ENCODE measurements at places on chromosomes 1 and 21. TPM values are rescaled to one million over a fixed set of nuclear protein-coding genes. Genes with fewer than 3 reads are reported as not detected.

The AZIN2 gene
- total RNA-seq: 2.8 TPM

The ACTL8 gene
- total RNA-seq: not detected

The FLG2 gene
- total RNA-seq: 0.05 TPM

The ZNF691 gene
- 8.0 TPM for total RNA-seq

The HEYL gene
- not detected for total RNA-seq

The ZFYVE9 gene
- total RNA-seq: 16.7 TPM

The NHLH1 gene
- total RNA-seq: not detected

The KIF14 gene
- total RNA-seq: 10.2 TPM

The RABGGTB gene
- 79.1 TPM for total RNA-seq

The AMY2A gene
- not detected for total RNA-seq

The GBP4 gene
- total RNA-seq: 0.07 TPM

The SPATA46 gene
- total RNA-seq: not detected

The RUNX3 gene
- 4.6 TPM for total RNA-seq

The SLC5A9 gene
- total RNA-seq: not detected

The WARS2 gene
- 9.3 TPM for total RNA-seq

The BMP8A gene
- not detected for total RNA-seq

The ST6GALNAC3 gene
- total RNA-seq: 0.14 TPM

The SPRR1B gene
- 2,304 TPM for total RNA-seq

The WNT3A gene
- 0.14 TPM for total RNA-seq

The KPRP gene
- not detected for total RNA-seq

The ERO1B gene
- 3.5 TPM for total RNA-seq

The RBM11 gene
- 0.35 TPM for total RNA-seq

The TRAF3IP3 gene
- not detected for total RNA-seq

The TNFRSF25 gene
- 34.3 TPM for total RNA-seq

The RNF2 gene
- total RNA-seq: 11.1 TPM

The OR2L5 gene
- total RNA-seq: not detected

The TAGLN2 gene
- 816 TPM for total RNA-seq

The LCE1C gene
- not detected for total RNA-seq

The KCNJ6 gene
- 0.09 TPM for total RNA-seq

The CAMTA1 gene
- total RNA-seq: 63.9 TPM

The PER3 gene
- 1.2 TPM for total RNA-seq

The SLC30A1 gene
- total RNA-seq: 16.5 TPM

The CCT3 gene
- 440 TPM for total RNA-seq
